Fibroblast of the aortic adventitia (primary cell): ENCODE measurements at places on chromosomes 5 and 9.

DNA sequence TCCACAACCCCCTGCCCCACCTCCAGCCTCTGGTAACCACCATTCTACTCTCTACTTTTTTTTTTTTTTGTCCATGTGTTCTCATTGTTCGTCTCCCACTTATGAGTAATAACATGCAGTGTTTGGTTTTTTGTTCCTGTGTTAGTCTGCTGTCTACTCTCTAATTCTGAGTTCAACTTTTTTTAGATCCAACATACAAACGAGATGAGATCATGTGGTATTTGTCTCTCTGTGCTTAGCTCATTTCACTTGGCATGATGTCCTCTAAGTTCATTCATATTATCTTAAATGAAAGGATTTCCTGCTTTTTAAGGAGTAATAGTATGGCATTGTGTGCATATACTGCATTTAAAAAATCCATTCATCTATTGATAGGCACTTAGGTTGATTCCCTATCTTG, 130.9 kb downstream of the NMUR2 start:
- DNase-seq, result no peak

- peak; percentile 99 for DNase-seq
Observed at GRCh38 chr5:61304590-61305381, 27.3 kb upstream of the ZSWIM6 start.

GRCh38 chr5:138849439-138849838, 25.7 kb downstream of the LRRTM2 start:
- peak; percentile 33 for DNase-seq

- no peak for DNase-seq
Observed at GRCh38 chr9:17875886-17876285, 297.0 kb downstream of the SH3GL2 start.

DNA sequence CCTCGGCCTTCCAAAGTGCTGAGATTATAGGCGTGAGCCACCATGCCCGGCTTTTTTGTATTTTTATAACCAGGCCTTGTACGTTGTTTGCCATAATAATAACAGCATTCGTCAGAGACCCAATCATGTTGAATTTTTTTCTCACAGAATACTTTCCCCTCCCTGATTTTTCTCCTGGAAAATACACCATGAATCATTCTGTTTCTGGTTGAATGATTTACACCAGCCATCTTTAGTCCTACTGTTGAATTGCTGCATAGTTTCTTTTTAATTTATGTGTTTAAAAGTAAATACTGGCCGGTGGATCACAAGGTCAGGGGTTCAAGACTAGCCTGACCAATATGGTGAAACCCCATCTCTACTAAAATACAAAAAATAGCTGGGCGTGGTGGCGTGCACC, 3.5 kb downstream of the CNOT8 start:
- DNase-seq, result no peak

GRCh38 chr9:89789922-89790510, 185.2 kb downstream of the GADD45G start:
- DNase-seq, result no peak

DNA sequence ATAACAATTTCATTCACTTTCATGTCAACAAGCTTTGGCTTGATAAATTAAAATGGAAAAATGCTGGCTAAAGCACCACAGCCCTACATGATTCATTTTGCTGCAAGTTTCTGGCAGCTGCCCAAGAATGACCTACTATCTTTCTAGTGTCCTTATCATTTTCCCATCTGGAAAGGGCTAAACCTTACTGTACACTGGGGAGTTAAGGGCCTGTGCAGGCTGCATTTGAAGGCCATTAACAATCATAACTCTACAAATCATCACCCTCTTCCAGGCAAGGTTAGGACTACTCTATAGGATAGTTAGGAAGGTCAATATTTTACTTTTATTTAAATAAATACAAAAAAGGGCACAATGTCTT, 579.7 kb upstream of the ZNF608 start:
- DNase-seq, result peak; percentile 95

- DNase-seq, result peak; percentile 64
Observed at GRCh38 chr9:96417051-96417586, 1.1 kb downstream of the ZNF367 start.

- DNase-seq, result no peak
Observed at GRCh38 chr5:169649486-169649885, 12.4 kb downstream of the DOCK2 start.

GRCh38 chr5:53333160-53333559, 147.3 kb upstream of the FST start:
- peak; percentile 92 for DNase-seq

DNA sequence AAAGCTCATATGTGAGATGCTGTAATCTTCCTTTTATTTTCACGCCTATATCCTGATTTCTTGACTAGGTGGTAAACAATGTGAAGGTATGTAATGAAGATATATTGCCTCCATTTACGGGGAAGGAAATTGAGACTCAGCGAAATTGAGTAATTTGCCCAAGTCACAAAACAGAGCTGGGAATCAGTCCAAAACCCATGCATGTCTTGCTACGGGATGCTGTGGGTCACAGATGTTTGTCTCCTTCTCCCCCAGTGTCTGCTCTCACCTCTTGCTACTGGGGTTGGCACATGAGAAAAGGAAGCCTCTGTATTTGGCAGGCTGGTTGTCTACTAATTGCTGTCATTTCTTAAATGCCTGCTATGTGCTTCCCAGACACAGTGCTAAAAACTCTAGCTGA, 53.7 kb upstream of the TEX48 start:
- DNase-seq, result no peak

DNA sequence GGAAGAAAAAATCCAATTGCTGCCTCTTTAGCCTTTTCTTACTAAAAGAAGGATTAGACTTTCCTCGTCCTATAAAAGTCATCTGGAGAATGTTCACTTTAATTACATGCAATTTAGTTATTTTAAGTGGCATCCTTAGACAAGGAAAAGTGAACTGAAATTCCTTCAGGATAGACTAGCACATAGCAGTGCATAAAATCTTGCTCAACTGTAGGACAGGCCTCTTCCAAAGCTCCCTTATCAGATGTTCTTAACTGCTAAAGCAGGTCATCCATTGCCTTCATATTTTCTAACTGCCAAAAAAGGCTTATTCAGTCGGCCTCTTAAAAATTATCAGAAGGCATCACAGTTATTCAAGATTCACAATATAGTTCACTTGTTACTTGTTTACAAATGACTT, 396.5 kb downstream of the DMRT2 start:
- no peak for DNase-seq

GRCh38 chr9:111481885-111482636, 2.1 kb downstream of the ECPAS start:
- DNase-seq, result peak; percentile 55

GRCh38 chr9:76399856-76400255, 5.6 kb upstream of the RFK start:
- DNase-seq, result no peak

- DNase-seq, result peak; percentile 73
Observed at GRCh38 chr5:932628-933250, 40.1 kb downstream of the TRIP13 start.

GRCh38 chr5:96919754-96920197, 16.1 kb upstream of the LNPEP start:
- DNase-seq, result no peak
